Stimulated activated CD8-positive, alpha-beta memory T cell treated with anti-CD3 and anti-CD28 coated beads, Interleukin-4, amount 100 ng/mL, for 1 hour (primary cell): ENCODE measurements at places on chromosomes 3 and 15.

DNA sequence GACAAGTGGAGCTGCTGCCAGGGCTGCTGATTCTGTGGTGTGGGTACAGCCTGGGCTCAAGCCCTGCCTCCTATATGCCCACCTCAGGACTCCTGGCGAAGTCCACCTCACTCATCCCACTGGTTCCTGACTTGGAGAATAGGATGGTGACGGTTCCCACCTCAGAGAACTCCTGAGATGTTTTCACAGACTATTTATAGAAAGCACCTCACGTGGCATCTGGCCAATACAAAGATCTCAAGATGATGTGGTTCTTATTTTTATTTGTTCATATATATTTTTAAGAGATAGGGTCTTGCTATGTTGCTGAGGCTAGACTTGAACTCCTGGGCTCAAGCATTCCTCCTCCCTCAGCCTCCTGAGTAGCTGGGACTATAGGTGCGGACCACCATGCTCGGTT lies 236.9 kb upstream of the BHLHE40 start:
- no peak for DNase-seq

GRCh38 chr3:66489115-66489514 lies 11.7 kb downstream of the LRIG1 start:
- no peak for DNase-seq

GRCh38 chr3:39919281-39919680 lies 109.9 kb downstream of the MYRIP start:
- no peak for DNase-seq

- no peak for DNase-seq
These were observed 135.3 kb upstream of the DAZL start for GRCh38 chr3:16740515-16740914.

GRCh38 chr3:194640829-194641228 lies 7.6 kb upstream of the TMEM44 start:
- DNase-seq = no peak

DNA sequence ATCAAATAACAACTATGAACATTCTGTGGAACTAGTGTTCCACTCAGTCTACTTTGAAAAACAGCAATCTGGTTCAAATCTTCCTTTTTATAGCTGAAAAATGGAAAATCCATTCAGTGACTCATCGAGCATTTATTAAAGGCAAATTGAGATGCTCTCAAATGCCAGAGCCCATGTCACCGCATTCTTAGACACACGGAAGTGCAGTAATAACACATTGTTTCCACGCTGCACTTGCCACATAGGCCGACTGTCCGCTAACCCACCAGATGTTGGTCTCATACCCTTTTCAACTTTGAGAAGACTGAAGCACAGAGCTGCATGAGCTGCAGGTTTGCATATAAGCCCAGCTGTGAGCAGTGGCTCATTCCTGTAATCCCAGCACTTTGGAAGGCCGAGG lies 95.9 kb downstream of the TMEM266 start:
- DNase-seq = no peak

GRCh38 chr3:32018757-32019564 lies 37.4 kb downstream of the ZNF860 start:
- no peak for DNase-seq

DNA sequence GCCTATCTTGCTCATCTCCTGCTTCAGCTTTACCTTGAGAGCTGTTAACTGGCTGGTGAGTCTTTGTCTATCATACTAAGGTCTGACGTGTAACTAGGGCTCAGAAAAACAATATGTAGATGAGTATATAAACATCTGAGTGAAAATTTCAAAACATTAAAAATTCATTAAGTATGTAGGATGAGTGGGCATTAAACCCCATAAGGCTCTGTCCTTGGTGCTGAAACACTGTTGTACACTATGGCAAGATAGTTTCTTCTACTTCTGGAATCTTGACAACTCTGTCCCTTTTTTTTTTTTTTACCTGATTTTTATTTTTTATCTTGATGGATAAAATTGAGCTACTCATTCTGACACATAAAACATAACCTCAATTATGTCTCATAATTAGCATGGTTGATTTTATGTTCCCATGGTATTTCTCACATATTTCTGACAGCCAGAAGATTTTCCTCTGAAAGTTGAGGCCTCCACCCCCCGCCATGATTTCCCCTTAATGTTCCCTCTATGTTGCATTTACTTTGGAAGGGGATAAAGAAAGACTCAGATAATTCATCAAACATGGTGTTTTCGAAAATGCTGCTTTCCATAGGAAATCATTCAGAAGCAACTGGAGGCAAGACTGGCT lies 54.3 kb downstream of the DGKG start:
- DNase-seq = no peak

DNA sequence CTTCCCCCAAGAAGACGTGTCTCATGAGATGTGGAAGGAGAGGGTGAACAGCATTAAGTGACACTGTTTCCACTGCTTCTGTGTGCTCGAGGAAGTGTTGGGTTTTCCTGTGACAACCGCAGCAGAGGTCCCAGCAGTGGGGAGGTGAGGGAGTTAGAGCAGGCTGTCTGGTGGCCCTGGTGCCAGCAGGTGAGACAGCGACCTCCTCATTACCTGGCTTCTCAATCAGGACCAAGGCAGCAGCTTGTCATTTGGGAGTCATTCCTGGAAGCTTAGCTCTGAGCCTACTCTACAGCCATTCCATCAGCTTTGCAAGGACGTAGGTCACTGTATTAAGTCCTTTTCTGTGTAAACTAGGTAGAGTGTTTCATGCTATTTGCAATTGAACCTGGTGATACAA lies 63.3 kb upstream of the RGMA start:
- peak; percentile 14 for DNase-seq

DNA sequence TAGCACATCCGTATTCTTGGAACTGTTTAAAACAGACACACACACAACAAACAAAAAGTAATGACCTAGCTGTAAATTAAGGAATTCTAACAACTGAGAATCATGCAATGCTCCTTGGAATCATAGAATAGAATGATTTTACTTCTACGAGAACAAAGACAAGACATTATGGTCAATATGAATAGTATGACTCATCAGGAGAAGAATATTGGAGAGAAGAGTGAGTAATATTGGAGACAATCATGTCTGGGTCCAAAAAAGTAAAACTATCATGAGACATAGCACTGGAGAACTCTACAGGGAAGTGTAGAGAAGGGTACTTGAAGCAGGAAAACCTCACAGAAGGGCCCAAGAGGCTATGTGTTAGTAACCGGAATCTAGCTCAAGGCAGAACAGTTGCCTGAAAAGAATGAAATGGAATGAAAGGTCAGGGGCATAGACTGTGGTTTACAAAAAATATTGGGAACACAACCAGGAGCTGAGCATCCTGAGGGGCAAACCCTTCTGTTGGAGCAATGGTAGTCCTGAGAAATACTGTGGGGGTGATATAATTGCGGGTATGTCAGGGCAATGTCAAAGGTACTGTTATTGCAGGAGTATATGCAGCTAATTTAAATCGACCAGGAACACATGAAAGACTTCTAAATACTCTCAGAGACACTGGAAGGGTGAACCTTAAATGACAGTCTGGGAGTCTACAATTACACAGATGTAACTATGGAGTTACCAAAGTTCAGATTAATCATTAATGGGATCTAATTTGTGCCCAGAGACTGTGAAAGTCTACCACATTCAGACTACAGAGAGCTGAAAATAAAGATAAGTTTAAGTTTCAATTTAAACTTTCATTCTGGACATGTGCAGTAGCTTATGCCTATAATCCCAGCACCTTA lies 201.2 kb downstream of the BCHE start:
- DNase-seq = no peak

GRCh38 chr3:15498431-15499214 lies 22.9 kb downstream of the COLQ start:
- no peak for DNase-seq

- DNase-seq = no peak
These were observed 69.4 kb downstream of the MCF2L2 start for GRCh38 chr3:183359036-183359435.

DNA sequence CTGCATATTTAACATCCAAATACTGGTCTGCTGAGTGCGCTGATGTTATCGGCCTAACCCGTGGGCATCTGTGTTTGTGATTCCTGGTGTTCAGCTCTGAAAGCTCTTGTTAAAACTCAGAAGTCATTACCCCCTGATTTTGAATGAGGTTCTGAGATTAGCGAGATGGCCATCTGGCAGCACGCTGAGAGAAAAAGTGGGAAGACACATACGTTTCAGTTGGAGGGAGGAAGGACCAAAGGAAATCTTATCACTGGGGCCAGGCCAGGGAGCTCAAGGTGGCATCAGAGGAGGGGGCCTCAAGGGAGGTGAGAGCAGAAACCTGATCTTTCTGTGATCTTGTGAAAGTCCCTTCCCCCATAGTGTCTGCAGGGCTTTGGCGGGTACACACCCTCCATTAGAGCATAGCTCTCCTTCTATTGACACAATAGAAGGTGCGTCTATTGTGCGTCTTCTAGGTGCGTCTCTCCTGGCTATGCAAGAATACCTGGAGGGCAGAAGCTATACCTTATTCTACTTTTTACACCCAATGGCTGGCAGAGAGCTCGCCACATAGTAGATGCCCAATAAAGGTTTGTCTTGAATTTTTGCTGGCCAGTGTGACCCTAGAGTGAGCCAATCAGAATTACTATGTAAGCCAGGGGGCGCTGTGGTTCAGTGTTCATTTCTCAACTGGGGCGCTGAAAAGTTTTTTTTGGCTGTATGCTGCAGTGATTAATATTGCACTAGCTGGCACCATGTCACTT lies 182.4 kb downstream of the SHQ1 start:
- DNase-seq = peak; percentile 33

DNA sequence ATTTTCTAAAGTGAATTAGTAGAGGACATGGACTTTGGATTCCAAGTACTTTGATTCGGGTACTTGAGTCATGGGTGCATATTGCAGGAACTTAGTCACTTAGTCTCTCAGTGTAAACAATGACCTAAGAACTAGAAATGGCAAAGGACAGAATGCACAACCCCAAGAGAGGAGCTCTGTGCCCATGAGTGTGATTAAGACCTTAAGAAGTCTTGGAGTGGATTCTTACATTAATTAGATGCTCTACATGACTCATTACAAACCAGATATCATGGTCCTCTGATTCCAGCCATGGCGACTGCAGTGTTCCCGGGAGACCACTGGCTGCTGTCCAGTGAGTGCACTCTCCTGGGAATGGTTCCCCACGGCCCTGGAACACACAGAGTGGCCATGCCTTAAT lies 251.5 kb downstream of the GABRG3 start:
- no peak for DNase-seq
